Stomach (tissue), 19 donors: ENCODE measurements at places on chromosomes 3 and 15. TPM values are rescaled to one million over a fixed set of nuclear protein-coding genes. Genes with fewer than 3 reads are reported as not detected.

- no peaks in the 10 kb centered on the region for H3K4me1 ChIP-seq
- no peaks in the 10 kb centered on the region for H3K36me3 ChIP-seq
- no peak for DNase-seq
Observed at GRCh38 chr15:25709437-25710159, 153.5 kb downstream of the ATP10A start.

- peak overlapping the region; percentile 17 for H3K27ac ChIP-seq
- no peaks in the 10 kb centered on the region for H3K4me1 ChIP-seq
- H3K36me3 ChIP-seq = no peaks in the 10 kb centered on the region
- H3K4me3 ChIP-seq = no peak overlapping the region
- H3K27me3 ChIP-seq = no peaks in the 10 kb centered on the region
Observed at GRCh38 chr15:39692356-39693327, 90.0 kb downstream of the FSIP1 start.

ALDH1A2 gene
- total RNA-seq = not detected

DNA sequence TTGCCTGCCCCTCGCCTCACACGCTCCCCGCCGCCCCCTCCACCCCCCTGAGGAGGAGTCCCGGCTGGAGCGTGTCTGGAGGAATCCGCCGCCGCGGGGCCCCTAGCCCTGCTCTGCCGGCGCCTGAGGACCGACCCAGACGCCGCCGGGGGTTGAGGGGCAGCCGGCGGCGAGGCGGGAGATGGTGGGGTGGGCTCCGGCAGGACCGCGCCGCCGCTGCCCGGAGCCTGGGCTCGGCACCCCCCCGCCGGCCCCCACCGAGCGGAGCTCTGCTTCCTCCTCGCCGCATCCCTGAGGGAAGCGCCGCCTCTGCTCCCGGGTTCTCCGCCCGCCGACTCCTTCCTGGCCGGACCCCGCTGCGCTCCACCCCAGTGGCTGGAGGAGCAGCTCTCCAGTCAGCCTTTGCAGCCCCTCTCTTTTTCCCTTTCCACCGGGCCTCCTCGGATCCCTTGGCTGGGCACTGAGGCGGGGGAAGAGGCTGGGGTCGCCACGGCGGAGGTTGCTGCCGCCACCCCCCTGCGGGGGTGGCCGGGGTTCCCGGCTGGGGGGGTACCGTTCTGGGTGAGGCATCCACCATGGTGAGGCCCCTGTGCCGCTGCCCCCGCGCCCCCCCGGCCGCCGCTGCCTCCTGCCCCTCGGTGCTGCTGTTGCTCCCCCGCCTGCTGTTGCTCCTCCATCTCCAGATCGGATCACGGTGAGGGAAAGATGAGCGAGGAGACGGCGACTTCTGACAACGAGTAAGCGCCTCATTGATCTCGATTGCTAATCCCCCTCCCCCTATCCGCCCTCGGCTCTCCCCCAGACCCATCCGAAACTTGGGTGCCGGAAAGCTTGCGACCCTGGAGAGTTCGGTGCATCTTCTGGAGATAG is at the start of gene SPRED1:
TSS of gene SPRED1 (plus strand) at position 356 of the 870 bp plus-strand sequence. CDS start at position 706, 350 bp downstream.
- no peaks in the 10 kb centered on the region for H3K36me3 ChIP-seq
- no peaks in the 10 kb centered on the region for H3K27me3 ChIP-seq
- peak within 1 kb of the TSS; percentile 100 for H3K27ac ChIP-seq

SH2D7 gene
- total RNA-seq = not detected

GRCh38 chr3:188693435-188693834 is 478.3 kb upstream of the TPRG1 start:
- peaks cover 28% of the 10 kb centered on the region for H3K4me1 ChIP-seq
- DNase-seq = no peak
- no peaks in the 10 kb centered on the region for H3K27me3 ChIP-seq
- no peak overlapping the region for H3K27ac ChIP-seq
- no peaks in the 10 kb centered on the region for H3K36me3 ChIP-seq

- DNase-seq = no peak
- no peak overlapping the region for H3K27ac ChIP-seq
- no peaks in the 10 kb centered on the region for H3K27me3 ChIP-seq
- no peak overlapping the region for H3K4me3 ChIP-seq
Observed at GRCh38 chr3:79255292-79255691, 512.5 kb downstream of the ROBO1 start.

DNA sequence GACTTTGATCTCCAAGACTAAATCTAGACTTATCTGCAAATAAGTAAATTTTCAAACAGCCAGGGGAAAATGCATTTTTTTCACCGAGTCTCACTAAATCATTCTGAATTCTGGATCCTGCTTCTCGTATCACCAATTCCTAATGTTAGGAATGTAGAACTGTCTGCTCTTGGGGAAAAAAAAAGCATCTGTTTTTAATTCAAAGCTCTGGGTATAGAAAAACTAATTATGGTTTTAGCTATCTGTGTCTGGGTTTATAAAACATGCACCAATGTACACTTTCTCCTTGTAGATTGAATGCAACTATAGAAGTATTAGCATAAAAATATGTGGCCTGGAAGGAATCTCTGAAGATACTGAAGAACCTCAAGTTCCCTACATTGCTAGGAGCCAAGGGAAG is 4.8 kb upstream of the CDAN1 start:
- DNase-seq = no peak
- peaks cover 16% of the 10 kb centered on the region for H3K36me3 ChIP-seq
- no peaks in the 10 kb centered on the region for H3K4me1 ChIP-seq
- no peaks in the 10 kb centered on the region for H3K27me3 ChIP-seq

DNA sequence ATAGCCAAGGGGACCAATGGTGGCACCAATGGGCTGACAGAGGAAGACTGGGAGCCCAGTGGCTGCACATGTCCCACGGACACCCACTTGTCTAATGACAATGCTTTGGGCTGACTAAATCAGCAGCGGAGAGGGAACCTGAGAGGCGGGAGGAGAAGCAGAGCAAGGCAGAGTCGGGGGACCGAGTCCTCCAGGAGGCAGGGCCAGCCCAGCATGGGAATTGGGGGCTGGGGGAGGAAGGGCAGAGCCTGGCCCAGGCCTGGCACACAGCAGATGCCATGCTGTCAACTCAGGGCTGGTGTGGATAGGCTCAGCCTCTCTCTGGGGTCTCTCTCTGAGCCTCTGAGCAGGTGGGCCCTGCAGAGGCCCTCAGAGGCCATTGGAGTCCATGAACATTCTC is 78.4 kb upstream of the KLF13 start:
- no peak overlapping the region for H3K27ac ChIP-seq
- peaks cover 3% of the 10 kb centered on the region for H3K27me3 ChIP-seq
- no peak overlapping the region for H3K4me3 ChIP-seq
- no peak for DNase-seq

DNA sequence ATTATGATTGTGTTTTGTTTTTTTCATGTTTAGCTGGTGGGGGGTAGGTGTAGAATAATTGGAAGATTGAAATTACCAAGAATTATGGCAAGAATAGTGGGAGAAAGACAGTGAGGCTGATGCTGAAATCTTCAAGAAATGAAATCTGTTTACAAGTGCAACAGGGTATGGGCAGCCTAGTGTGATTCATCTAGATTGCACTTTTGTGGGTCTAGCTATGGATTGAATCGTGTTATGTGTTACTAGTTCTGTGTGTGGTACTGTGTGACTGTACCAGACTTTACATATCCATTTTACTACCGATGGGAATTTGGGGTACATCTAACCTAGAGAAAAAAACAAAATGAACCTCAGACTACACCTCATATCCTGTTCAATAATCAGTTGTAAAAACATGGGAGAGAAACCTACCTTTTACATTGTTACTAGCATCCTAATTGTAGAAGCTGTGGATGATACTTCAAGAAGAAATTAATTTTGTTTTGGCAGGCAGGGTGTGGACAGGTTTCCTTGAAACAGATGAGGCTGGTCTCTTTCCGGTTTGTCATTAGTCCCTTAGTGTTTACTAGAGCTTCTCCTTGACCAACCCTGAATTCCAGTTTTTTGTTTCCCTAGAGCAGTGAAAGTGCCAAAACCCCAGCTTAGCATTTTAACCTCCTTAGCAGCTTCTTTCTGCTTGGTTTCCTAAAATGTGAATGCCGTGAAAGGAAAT is 47.9 kb downstream of the OPA1 start:
- H3K27ac ChIP-seq = no peak overlapping the region
- no peaks in the 10 kb centered on the region for H3K27me3 ChIP-seq
- no peak overlapping the region for H3K4me3 ChIP-seq
- DNase-seq = no peak
- H3K36me3 ChIP-seq = peaks cover 89% of the 10 kb centered on the region
- H3K4me1 ChIP-seq = peaks cover 10% of the 10 kb centered on the region

DNA sequence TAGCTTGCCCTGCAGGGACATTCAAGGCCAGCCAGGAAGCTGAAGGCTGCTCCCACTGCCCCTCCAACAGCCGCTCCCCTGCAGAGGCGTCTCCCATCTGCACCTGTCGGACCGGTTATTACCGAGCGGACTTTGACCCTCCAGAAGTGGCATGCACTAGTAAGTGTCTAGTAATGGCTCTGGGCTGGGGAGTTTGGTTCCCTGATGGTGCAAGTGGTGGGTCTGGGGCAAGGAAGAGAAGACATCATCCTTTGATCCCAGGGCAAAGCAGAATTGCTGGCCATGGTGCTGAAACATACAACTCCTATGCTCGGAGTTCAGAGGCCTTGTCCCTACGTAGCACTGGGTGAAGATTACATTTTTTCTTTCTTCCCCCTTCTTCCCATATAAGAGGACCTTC is 311.4 kb downstream of the EPHB1 start:
- no peak overlapping the region for H3K4me3 ChIP-seq
- H3K36me3 ChIP-seq = no peaks in the 10 kb centered on the region
- no peak overlapping the region for H3K27ac ChIP-seq
- H3K4me1 ChIP-seq = peaks cover 8% of the 10 kb centered on the region
- H3K27me3 ChIP-seq = no peaks in the 10 kb centered on the region

ZNF35 gene
- 23.7 TPM for total RNA-seq

- no peaks in the 10 kb centered on the region for H3K36me3 ChIP-seq
- no peak for DNase-seq
- no peaks in the 10 kb centered on the region for H3K4me1 ChIP-seq
- H3K27ac ChIP-seq = no peak overlapping the region
- H3K4me3 ChIP-seq = no peak overlapping the region
- no peaks in the 10 kb centered on the region for H3K27me3 ChIP-seq
Observed at GRCh38 chr3:122078235-122078935, 23.2 kb downstream of the CD86 start.

DNA sequence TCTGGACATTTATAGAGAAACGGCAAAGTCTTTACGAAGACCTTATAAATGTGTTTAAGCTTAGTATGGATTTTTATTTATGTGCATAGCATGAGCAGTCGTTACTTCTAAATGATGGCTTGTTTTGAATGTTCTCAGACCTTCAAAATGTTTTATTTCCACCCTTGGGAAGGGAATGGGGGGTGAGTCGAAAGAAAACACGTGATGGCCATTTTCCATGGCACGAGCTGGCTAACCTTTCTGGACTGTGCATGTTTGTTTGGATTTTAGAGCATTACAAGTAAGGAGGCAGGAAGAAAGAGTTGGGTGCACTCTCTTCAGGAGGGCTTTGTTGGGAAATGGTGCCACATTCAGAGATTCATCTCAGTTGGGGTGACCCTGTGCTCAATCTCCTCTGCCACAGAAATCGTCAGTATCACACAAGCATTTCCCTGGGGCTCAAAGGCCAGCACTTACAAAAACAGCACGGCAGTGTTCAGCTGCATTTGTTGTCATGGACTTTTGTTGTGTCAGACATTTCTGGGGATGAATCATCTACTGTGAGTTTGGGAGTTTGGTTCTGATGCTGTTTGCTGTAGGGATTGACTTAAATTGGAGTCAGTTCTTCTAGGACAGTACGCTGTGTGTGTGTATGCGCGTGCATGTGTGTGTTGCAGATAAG is 52.3 kb upstream of the ADAMTS9 start:
- H3K4me1 ChIP-seq = peaks cover 23% of the 10 kb centered on the region
- peak overlapping the region; percentile 40 for H3K27ac ChIP-seq
- no peak for DNase-seq
- no peaks in the 10 kb centered on the region for H3K27me3 ChIP-seq
- H3K36me3 ChIP-seq = no peaks in the 10 kb centered on the region

TTLL13 gene
- total RNA-seq = not detected

ILDR1 gene
- 0.18 TPM for total RNA-seq

AP3S2 gene
- 34.5 TPM for total RNA-seq

GRCh38 chr3:40968666-40969065 is 230.6 kb upstream of the CTNNB1 start:
- H3K36me3 ChIP-seq = no peaks in the 10 kb centered on the region
- peaks cover 25% of the 10 kb centered on the region for H3K4me1 ChIP-seq
- DNase-seq = no peak
- H3K27me3 ChIP-seq = no peaks in the 10 kb centered on the region

CASR gene
- total RNA-seq = 3.0 TPM

DNA sequence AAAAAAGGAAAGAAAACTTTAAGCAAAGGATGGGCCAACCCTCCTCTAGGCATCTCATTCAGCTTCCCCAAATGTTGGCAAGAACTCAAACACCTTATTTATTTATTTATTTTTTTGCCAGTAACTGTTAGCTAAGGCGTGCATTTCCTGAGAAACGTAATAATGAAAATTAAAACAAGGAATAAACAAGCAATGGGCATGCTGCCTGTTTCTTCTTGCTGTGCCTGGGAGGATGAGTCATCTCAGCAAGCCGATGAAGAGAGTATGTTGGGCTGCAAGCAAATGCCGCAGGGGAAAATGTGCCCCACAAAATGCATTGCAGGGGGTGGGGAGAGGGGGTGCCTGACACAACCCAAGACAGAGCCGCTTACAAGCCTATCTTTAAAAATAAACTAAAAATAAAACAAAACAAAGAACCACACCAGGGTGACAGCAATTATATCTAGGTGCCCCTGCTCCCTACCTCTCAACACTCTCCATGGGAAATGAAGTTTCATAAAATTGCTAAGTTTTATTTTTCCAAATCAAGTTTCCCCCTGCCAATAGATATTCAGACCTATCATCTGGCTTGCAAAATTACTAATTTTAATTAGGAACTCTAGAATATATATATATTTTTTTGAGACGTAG is 40.3 kb downstream of the EIF4E3 start:
- no peaks in the 10 kb centered on the region for H3K27me3 ChIP-seq
- H3K27ac ChIP-seq = no peak overlapping the region
- no peak overlapping the region for H3K4me3 ChIP-seq
- peak; percentile 68 for DNase-seq
- H3K4me1 ChIP-seq = peaks cover 81% of the 10 kb centered on the region

- peaks cover 4% of the 10 kb centered on the region for H3K4me1 ChIP-seq
- no peak overlapping the region for H3K4me3 ChIP-seq
- peaks cover 15% of the 10 kb centered on the region for H3K36me3 ChIP-seq
- H3K27me3 ChIP-seq = no peaks in the 10 kb centered on the region
- no peak for DNase-seq
- H3K27ac ChIP-seq = no peak overlapping the region
Observed at GRCh38 chr3:171133796-171134569, 107.5 kb upstream of the SLC2A2 start.

DNA sequence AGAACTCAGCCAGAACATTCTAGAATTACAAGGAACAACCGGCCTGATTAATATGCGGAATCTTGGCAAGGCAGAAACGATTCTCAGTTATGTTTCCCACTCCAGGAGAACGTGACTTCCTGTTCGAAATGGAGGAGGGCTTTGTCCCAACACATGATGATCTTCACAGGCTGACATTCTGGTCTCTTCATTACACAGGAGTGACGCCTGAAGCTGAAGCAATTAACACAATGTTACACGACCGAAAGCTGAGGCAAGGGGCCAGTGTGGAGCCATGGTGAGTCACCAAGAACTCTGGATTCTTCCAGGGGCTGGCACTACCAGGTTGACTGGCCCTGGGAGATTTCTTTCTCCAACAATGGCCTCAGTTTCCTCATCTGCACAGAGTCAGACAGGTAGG is 40.9 kb downstream of the RFTN1 start:
- H3K4me1 ChIP-seq = peaks cover 15% of the 10 kb centered on the region
- no peak overlapping the region for H3K4me3 ChIP-seq
- H3K36me3 ChIP-seq = no peaks in the 10 kb centered on the region
- H3K27ac ChIP-seq = no peak overlapping the region

GRCh38 chr3:121836481-121836880 is 1.5 kb downstream of the EAF2 start:
- H3K4me3 ChIP-seq = peak overlapping the region; percentile 75
- peaks cover 6% of the 10 kb centered on the region for H3K36me3 ChIP-seq
- DNase-seq = no peak
- no peak overlapping the region for H3K27ac ChIP-seq
- H3K27me3 ChIP-seq = no peaks in the 10 kb centered on the region
